ENCODE measurements at places on chromosomes 7 and 10. TPM values are rescaled to one million over a fixed set of nuclear protein-coding genes. Genes with fewer than 3 reads are reported as not detected.

The CTAGE8 gene
- 1.3 TPM for total RNA-seq

The MARCHF5 gene
- total RNA-seq, result 23.9 TPM

The CHN2 gene
- not detected for total RNA-seq

The JAKMIP3 gene
- total RNA-seq, result 1.3 TPM

The ADRB1 gene
- not detected for total RNA-seq

The ANKRD61 gene
- total RNA-seq, result 0.56 TPM

The STEAP4 gene
- 1.1 TPM for total RNA-seq

The CRHR2 gene
- not detected for total RNA-seq

The PRRT4 gene
- total RNA-seq, result 0.21 TPM

The GRID2IP gene
- 0.12 TPM for total RNA-seq

The NOS3 gene
- 12.2 TPM for total RNA-seq

The DCLRE1C gene
- 20.9 TPM for total RNA-seq

The SPDYE2 gene
- not detected for total RNA-seq

The COL28A1 gene
- total RNA-seq, result not detected

The FXYD4 gene
- total RNA-seq, result 0.44 TPM

The VSIR gene
- total RNA-seq, result 115 TPM

The MCM10 gene
- total RNA-seq, result 104 TPM

The PON3 gene
- total RNA-seq, result not detected

The CCZ1 gene
- total RNA-seq, result 111 TPM

The PON1 gene
- total RNA-seq, result not detected

All from activated T-helper 1 cell treated with anti-CD3 and anti-CD28 coated beads, Interleukin-12 subunit alpha, Interleukin-12 subunit beta, Interleukin-2, Interleukin-4 antibody, amounts not matched to agents 30 ng/mL and 10 ng/mL and 1 ng/mL, durations not matched to agents 14 hours and 24 hours and 36 hours (primary cell).